ENCODE measurements at places on chromosomes 1 and 21. TPM values are rescaled to one million over a fixed set of nuclear protein-coding genes. Genes with fewer than 3 reads are reported as not detected.

Gene SPRR4
- total RNA-seq: not detected

Gene ARHGEF16
- total RNA-seq: 7.8 TPM

Gene KLF17
- total RNA-seq: not detected

DNA sequence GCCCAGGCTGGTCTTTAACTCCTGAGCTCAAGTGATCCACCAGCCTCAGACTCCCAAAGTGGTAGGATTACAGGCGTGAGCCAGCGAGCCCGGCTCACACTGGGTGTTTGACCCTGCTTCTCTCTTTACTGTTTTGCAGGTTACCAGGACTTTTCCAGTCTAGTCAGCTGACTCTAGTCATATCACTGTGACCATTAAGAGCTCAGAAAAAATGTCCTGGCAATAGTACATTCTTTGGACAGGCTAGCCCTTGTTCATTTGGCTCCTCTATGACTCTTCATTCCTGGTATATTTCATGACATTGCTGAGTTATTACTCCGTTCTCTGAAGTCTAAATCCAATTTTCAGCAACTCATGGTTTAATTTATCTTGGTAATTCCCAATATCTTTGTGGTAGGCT is 8.0 kb upstream of the CA6 start:
- no peak for DNase-seq

DNA sequence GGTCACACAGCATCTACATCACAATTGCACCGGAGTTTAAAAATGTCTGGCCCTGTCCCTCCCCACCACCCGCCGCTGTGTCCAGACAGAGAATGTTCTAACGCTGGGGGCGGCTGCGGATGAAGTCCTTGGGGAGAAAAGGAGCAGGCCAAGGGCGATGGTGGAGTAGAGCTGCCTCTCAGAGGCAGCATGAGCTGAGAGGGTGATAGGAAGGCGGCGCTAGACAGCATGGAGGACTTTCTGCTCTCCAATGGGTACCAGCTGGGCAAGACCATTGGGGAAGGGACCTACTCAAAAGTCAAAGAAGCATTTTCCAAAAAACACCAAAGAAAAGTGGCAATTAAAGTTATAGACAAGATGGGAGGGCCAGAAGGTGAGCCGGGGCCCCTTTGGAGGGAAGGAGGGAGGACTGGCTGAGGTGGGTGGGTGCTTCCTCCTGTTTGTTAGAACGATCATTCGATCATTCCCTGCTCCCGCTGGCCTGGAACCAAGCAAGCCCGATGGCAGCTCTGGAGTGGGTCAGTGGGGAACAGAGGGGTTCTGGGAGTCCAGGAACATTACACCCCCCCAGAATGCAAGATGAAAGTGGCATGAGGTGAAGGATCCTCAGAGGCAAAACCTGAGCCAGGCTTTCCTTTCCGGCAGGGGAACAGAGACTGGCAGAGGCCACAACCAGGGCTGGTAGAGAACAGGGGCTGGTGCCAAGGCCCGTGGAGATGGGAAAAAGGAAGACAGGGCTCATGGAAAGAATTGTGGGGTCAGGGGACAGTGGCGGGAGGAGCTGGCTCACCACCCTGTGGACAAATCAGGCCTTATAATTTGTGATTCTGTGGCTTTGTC is at the start of the genes FAM229A and TSSK3:
Gene FAM229A, minus strand, starts transcription at position 12 of the 840 bp plus-strand sequence. CDS start 394 bp downstream, outside the sequence.
Gene TSSK3, plus strand, starts transcription at position 66 of the 840 bp plus-strand sequence. Its CDS starts 163 bp downstream, at position 229.
- no peak for DNase-seq

DNA sequence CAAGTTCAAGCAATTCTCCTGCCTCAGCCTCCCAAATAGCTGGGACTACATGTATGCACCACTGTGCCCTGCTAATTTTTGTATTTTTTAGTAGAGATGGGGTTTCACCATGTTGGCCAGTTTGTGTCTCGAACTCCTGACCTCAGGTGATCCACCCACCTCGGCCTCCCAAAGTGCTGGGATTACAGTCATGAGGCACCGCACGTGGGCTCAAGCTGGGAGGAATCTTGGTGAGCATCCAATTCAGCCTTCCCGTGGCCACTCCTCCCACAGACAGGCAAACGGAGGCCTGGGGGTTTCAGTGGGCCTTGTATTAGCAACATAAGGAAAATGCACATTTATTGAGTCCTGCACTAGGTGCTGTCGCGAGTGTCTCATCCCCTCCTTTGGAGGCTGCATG is 24.5 kb upstream of the VWA5B1 start:
- DNase-seq: no peak

GRCh38 chr1:94926126-94926914 is 590 bp downstream of the CNN3 start:
- peak; percentile 79 for DNase-seq

Measured in neural progenitor cell (in vitro differentiated cells).